ENCODE measurements at places on chromosomes 1 and 21.
A peak's percentile ranks its signal among the peaks of the same experiment; 100 is the strongest.

- DNase-seq: no peak
Measured at GRCh38 chr1:167483790-167484189, 34.5 kb downstream of the CD247 start.

- no peak for DNase-seq
Measured at GRCh38 chr1:23776217-23776616, 2.0 kb upstream of the PITHD1 start.

DNA sequence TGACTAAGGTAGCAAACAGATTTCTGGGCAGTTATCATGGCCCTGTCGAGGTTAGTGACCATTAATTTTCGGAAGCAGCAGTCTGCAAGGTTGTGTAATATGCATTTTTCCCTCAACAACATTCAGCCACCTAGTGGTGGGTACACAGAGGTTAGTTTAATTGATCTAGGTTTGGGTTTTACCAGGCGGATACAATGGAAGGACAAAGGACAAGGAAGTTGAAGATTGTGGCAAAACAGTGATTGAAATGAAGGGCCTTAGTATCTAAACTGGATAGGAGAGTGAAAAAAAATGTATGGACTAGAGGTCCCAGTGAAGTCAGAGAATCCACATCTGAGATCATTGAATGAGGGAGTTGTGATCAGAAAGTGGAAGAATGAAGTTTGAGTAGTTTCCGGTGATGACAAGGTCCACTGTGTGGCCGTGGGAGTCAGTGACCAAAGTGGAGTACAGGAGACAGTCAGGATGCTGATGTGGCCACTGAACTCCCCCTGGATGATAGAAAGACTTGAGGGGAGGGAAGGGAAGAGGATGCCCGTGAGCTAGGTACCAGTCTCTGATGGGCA lies 2.8 kb downstream of the ARMH1 start:
- no peak for DNase-seq

DNA sequence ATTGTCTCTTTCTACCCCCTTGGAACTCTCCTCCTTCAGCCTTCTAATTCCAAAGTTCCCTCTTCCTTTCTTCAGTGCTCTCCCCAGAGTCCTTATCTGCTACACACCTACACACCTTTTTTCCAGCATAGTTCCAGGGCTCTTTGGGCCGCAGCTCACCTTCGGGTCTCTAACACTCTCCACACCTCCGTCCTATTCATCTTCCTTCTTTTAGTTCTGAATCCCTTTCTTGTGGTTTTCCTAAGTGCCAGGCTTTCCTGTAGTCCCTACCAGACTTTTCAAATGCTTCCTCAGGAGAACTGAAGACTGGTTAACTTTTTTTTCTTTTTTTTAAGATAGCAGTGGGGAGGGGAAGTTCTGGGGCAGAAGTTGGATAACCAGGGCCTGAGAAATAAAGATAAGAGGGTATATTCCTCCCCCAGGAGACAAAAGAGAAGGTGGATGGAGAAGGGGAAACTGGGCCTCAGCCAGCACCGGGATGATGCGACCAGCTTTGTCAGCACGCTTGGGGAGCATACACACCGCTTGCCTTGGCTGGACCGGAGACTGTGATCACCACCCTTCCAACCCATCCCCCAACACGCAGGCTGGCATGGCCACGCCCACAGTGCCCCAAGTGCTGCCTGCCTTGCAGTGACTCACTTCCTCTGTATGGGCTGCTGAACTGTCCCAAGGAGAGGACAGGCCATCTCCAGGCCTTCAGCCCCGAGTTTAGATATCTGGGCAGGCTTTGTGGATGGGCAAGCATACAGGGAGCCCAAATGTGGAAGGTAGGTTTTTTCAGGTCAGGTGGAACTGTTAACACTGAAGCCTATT lies 2.5 kb upstream of the CERS2 start:
- DNase-seq: no peak

DNA sequence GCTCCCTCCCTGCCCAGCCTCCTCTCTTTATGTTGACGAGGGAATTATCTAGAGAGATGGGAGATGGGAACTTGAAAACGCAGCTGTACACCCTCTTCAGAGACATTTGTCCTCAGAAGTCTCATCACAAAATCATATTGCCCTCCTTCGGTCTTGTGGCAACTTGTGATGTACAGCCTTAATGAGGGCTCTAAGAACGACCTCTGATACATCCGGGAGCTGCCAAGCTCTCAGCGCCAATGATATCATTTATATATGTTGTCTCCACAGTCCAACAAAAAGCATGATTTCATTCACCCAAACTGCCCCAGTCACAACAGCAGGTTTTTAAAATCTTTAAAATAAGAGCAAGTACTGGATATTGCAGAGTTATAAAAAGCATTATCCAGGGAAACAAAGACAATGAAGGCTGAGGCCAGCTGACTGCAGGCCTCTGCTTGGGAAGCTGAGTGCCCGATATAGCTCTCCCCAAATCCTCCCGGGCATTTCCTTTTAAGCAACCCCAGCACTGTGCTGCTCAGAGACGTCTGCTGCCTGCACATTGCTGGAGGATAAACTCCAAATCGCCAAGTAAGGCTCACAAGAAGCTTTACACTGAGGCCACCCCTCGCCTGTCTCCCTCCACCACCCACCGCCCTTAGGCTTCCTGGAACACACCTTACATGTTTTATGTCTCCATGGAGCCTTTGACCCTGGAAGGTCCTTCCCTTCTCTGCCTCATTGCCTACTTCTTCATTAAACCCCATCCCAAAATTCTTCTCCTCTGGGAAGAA lies 236.1 kb downstream of the C1orf94 start:
- no peak for DNase-seq

DNA sequence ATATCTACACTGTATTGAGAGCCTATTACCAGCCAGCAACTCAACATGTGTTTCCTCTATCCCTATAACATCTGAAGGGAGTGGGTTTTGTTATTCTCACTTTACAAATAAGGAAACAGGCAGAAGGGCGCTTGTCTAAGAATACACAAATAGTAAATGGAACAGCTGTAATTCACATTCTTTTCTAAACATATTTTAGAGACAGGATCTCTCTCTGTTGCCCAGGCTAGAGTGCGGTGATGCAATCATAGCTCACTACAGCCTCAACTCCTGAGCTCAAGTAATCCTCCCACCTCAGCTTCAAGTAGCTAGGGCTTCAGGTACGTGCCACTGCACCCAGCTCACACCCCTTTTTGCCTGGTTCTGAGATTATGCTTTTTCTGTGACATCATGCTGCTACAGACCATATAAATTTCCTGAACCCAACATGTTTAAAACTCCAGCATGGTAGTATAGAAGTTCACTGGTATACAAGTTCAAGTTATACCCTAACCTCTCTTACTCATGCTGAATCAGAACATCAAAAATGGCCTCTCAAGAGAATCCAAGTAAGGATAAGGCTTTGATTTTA lies 8.6 kb upstream of the TACSTD2 start:
- DNase-seq: no peak

DNA sequence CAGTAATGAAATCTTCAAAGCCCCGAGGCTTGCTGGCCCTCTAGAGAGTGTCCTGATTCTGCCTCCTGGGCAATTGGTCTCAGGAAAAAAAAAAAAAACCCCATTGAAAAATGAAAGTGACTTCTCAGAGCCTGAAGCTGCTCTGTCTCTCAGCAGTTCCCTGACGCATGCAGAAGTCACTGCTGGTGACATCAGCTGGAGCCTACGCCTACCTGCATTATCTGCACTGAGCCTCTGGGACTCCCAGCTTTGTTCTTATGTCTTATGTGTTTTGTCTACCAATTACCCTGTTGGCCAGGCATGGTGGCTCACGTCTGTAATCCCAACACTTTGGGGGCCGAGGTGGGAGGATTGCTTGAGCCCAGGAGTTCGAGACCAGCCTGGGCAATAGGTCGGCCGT lies 10.1 kb upstream of the SLC25A33 start:
- no peak for DNase-seq

DNA sequence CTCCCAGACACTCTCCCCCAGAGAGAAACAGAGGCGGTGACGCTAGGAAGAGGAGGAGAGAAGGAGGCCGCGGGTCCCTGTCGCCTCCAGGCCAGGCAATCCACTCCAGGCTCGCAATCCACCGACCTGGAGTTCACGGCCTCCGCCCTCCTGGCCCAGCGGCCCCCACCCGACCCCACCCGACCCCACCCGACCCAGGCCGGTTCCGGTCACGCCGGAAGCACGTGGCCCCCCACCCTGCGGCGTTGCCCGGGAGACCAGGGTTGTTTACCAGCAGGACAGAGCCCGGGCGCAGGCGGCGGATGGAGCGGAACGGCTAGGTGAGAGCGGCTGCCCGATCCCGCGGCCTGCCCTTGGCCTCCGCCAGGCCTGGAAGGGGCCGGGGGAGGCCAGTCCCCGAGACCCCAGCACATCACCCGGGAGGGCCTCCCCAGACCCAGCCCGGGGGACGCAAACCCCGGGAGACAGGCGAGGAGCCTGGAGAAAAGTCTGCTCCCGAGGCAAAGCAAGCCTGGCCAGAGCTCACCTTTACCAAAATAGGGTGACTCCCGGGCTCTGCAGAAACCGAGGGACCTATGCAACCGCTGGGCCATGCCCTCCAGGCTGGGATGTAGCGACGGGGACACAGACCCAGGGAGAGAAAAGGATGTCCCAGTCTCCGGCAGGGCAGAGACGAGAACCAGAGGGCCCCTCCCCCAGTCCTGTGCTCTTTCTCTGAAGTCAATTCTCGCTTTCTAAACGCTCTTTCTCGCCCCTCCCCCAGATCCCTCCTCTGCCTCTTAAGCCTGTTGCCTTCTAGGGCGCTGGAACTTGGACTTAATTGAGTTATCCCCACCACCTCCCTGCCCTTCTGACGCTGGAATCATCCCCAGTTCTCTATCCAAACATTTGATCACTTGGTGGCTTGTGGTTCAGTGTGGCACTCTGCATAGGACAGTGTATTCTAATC lies at the start of the genes PLA2G2C and UBXN10:
PLA2G2C (minus strand) TSS at position 685 of the 949 bp plus-strand sequence. CDS start 9,155 bp downstream, outside the sequence.
UBXN10 (plus strand) TSS at position 263 of the 949 bp plus-strand sequence. CDS start 4,466 bp downstream, outside the sequence.
- DNase-seq: peak; percentile 61

DNA sequence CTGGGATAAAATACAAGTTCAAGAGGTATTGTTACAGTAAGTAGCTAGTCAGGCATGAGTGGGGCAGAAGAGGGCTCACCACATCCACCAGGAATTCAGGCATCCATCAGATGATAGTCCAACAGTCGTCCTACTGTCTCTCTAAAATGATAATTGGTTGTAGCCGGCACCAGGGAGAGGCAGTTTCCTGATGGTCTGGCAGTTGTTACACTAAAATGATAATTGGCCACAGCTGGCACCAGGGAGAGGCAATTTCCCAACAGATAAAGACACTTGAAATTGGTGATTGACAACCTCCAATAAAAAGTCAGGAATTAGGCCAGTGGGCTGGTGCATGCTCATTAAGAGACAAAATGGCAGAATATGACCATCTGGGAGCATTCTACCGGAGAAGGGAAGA lies 545.8 kb downstream of the AMY1C start:
- no peak for DNase-seq
